ENCODE measurements at places on chromosomes 2 and 18.

DNA sequence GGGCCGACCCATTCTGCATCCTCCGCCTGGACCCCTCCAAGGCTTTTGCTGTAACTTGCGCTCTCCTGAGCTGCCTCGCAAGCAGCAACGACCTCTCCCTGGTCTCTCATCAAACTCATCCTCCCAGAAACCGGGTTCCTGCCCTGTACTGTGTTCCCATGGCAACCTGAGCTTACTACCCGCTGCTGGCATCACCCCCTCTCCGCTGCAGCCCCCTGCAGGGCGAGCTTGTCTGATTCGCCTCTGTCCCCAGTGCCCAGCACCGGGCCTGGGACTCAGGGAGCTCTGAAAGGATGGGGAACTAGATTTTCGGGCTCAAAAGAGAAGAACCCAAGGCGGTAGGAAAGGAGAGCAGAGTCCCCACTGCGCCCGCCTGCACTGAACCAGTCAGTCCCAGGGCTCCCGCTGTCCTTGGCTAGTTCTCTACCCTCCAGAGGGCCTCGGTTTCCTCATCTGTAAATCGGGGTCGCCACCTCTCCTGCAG, 463 bp downstream of the HS1BP3 start:
- DNase-seq, result peak; percentile 29

GRCh38 chr2:134443814-134444480, 190.1 kb downstream of the MGAT5 start:
- no peak for DNase-seq

DNA sequence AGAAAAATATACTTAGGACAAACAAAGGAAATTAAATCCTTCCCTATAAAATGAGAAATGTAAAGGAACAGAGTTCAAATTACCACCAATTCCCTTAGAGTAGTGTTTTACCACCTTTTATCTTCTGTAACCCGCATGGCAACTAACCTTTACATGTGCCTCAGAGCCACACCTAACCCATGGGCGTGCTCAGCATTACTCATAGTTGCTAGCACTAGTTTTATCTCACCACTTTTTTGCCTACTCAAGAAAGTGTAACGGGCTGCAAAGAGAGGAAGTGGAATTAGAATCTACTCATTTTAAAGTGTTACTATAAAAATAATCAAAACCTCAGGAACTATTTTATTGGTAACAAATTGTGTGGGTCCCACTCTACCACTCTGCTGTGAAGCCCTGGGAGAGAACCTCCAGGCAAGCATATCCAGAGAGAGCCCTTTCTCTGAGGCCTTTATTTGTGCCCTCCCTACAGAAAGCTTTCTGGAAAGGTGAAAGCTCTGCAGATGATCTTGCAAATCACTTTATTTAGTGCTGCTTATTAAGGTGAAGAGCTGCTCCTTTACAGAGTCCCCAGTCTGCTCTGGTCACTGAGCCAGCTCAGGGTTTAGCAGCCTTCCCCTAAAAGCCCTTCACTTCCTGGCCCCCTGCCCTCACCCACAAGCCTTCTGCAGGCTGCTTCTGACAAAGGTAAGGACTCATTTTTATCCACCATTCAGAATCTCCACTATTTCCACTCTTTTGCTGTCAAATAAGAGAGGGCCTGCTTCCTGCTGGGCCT, 98.8 kb downstream of the TRABD2A start:
- DNase-seq, result peak; percentile 27

DNA sequence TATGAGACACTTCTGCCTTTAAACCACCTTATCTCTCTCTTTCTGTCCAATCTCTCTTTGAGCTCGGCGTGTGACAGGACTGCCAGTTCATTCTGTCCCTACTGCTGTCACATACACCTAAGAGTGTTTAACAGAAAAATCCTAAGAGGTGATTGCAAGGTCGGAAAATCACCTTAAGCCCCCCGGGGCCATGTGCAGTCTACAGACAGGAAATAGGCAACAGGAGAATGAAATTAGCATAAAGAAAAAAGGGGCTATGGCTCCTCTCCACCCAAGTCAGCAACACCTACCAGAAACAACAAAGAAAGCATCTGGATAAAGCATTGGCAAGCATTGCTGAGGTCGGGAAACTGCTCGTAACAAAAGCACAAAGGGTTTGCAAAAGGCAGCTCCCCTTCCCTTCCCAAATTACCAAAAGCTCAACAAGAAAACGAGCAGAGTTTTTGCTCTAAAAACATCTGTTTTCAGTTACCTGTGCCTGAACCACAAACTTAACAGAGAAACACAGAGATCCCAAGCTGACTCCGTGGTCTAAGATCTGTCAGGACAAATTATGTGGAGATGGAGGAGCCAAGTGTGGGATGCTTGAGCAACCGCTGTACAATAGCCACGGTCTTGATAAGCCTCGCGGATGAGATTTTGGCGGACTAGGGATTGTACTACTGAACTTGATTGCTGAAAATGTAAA, 30.4 kb downstream of the ANKRD44 start:
- DNase-seq, result no peak

DNA sequence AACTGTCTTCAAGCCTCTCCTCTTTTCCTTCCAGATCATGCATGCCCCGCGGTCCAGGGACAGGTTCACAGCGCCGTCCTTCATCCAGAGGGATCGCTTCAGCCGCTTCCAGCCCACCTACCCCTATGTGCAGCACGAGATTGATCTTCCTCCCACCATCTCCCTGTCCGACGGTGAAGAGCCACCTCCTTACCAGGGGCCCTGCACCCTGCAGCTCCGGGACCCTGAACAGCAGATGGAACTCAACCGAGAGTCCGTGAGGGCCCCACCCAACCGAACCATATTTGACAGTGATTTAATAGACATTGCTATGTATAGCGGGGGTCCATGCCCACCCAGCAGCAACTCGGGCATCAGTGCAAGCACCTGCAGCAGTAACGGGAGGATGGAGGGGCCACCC, 81.3 kb downstream of the FAM210A start:
- DNase-seq, result no peak

GRCh38 chr2:195117011-195117410, 540.0 kb upstream of the SLC39A10 start:
- no peak for DNase-seq

DNA sequence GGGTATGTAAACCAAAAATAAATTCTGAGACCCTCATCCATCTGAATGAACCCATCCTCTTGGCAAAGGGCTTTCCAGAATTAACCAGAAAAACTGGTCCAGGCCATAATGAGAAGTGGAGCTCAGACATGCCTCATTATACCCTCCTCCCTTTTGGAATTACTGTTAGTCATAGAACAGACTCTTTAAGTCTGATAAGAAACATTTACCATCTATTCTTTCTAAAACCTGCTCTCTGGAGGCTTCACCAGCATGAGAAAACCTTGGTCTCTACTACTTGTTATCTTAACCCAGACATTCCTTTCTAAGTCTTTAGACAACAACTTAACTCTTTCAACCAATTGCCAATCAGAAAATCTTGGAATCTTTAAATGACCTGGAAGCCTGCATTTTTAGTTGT, 82.8 kb downstream of the QPCT start:
- no peak for DNase-seq

DNA sequence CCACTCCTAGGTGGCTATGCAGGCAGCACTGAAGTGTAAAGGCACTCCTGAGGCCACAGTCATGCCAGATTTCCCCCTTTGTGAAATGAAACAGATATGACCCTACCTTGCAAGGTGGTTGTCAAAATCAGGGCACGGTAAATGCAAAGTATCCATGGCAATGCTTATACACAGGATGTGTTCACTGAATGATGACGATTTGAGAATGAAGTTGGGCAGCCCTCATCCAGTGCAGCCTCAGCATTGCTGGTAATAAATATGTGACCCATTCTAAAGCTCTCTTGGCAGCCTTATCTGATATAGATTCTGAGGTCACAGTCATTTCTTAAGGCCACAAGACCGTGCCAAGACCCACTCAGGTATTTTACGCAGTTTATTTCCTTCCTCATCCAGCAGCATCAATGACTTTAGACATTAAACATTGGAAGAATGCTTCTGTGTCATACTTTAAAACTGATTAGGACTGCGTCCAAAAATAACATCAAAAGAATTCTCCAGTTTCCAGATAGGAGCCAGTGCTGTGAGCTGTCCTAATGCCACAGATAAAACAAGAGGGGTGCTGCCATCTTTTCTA, 125.5 kb upstream of the SERTAD2 start:
- no peak for DNase-seq

DNA sequence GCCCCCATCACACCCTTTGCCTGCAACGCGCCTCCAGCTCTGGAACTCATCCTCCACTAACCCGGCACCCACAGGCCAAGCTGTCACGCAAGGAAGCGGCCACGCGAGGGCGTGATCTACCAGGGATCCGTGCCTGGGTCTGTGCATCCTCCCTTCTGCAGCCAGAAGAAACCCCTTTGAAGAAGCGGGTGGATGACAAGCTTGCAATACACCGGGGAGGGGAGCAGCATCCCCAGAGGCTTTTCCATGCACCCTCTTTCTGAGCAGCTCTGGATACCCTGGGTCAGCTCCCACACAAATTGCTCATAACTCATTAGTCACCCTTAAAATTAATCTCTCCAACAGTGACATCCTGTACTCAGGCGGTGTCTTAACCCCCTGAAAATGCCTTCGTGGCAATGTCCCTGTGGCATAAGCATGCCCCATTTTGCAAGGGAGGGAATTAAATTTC, 47.6 kb downstream of the PDCL3 start:
- DNase-seq, result peak; percentile 72

GRCh38 chr18:12726774-12727550, 24.1 kb downstream of the PSMG2 start:
- no peak for DNase-seq

DNA sequence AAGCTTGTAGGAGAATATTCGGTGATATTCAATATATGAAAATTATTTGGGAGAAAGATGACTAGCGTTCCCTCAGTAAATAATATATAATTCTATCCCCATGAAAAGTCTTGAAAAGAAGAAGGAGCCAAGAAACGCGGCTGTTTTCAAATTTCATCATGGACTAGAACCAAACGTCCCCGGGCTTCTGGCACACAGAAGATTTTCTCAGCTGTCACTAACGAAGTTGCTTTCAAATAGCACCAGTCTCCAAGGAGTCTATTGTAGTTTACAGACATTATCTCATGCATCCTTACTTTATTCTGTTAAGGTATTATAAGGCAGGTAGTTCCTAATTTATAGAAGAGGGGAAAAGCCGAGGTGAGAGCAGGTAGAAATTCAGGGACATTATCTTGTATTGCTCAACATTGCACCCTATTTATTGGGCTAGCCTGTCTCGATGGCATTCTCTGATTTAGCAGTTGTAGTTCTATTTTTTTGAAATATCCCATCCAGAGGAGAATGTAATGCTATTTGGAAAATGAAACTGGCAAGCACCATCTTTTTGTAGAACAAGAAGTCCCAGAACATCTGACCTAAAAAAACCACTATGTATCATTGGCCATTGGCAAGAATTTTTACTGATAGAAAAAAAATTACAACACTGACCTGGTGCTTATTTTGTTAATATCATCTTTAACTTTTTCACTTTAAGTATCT, 198.1 kb upstream of the RASGRP3 start:
- no peak for DNase-seq

- DNase-seq, result no peak
Observed at GRCh38 chr18:57107140-57107832, 39.6 kb upstream of the BOD1L2 start.

DNA sequence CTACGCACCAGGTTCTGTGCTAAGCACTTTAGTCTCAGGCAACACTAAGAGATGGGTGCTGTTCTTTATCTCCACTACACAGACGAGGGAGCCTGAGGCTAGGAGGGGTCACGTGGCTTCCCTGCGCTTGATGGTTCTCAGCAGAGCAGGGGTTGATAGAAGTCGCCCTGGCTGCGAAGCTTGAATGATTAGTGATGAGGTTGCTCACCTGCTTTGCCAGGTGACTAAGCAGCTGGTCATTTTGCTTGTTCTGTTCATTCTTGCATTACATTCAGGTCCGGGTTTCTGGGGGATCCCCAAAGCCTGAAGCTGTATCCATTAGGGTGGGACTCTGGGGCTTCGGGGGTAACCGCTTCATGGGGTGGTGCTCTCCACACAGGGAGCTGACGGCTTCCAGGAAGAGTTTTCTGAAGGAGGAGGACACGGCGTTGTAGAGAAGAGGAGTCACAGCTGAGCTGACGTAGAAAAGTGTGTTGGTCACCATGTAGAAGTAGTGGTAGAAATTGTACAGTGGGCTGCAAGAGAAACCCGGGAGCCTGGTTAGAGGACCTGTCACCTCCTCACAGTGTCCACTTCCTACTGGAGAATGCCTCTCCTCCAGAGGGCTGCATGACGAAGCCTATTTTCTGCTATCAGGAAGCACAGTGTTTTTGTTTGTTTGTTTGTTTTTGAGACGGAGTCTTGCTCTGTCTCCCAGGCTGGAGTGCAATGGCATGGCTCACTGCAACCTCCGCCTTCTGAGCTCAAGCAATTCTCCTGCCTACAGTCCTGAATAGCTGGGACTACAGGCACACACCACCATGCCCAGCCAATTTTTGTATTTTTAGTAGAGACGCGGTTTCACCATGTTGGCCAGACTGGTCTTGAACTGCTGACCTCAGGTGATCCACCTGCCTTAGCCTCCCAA, 11.5 kb downstream of the NTSR2 start:
- DNase-seq, result no peak

DNA sequence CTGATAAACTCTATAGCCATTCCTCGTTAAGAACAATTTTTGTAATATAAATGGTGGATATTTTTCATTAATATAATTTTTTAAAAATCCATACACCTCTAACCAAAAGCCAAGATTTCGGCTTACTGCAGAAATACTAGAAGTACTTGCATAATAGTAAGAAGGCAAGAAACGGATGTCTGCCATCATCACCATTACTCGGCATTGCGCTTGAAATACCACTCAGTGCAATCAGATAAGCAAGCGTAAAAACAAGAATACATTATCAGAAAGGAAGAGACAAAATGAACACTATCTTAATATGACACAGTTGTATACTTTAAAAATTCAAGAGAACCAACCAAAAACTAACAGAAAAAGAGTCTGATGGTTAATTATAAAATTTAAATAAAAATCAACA, 15.2 kb upstream of the BOLA3 start:
- no peak for DNase-seq

DNA sequence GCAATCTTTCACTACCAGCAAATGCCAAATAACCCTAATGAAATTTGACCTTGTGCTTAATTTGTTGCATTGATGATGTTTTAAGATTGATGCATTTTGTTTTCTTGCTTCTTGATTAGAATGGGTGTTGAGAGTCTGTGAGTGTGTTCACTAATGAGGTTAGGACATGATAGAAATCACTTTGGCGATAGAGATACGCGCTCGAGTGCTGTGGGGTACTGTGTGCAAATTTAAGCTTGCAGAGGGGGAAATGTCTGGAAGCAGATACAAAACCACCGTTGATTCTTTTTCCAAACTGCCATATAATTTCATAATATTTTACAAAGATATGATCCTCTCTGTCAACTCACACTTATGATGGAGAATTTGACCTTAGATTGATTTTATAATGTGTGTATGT, 200.9 kb downstream of the PIEZO2 start:
- no peak for DNase-seq

DNA sequence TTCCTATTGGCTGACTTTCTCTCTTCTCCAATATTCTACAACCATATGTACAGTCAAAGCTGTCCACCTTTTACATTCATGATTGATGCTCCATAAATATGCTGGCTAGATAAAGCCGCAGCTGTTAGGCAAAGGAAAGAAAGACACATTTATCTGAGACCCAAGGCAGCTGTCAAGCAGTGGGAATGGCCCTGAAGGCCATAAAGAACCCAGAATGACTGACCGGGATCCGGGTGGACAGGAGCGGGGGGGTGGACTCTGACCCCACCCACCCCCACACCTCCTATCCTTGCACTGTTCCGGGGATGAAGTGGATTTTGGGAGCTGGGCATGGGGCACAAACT, 116.4 kb downstream of the RTP5 start:
- no peak for DNase-seq
